ENCODE measurements at places on chromosomes 11 and 22. TPM values are rescaled to one million over a fixed set of nuclear protein-coding genes. Genes with fewer than 3 reads are reported as not detected.

DNA sequence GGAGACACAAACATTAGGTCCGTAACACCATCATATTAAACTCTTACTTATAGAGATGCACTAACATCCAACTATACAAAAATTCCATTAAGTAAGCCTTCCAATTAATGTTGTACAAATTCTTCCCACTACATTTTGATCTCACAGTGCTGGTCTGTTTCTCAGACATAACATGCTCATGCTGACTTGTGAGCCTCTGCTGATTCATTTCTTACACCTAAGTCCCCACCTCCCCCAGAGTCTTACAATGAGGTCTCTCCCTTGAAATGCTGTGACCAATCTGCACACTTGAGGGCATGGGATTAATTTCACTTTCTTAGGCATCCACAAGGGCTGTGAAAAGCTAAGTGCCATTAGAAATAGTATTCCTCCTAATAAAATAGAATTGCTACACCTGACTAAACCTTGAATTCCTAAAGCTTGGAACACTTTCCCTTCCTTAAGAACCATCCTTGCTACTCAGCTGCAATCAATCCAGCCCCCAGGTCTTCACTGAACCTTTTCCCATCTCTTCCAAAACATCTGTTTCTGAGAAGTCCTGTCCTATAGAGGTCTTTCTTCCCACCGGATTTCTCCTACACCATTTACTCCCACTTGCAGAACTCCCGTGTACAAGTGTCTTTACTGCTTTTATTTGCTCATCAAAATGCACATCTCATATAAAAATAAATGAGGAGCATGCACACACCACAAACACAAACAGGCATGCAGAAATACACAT is 2.0 kb downstream of the HBG1 start:
- DNase-seq: no peak

DNA sequence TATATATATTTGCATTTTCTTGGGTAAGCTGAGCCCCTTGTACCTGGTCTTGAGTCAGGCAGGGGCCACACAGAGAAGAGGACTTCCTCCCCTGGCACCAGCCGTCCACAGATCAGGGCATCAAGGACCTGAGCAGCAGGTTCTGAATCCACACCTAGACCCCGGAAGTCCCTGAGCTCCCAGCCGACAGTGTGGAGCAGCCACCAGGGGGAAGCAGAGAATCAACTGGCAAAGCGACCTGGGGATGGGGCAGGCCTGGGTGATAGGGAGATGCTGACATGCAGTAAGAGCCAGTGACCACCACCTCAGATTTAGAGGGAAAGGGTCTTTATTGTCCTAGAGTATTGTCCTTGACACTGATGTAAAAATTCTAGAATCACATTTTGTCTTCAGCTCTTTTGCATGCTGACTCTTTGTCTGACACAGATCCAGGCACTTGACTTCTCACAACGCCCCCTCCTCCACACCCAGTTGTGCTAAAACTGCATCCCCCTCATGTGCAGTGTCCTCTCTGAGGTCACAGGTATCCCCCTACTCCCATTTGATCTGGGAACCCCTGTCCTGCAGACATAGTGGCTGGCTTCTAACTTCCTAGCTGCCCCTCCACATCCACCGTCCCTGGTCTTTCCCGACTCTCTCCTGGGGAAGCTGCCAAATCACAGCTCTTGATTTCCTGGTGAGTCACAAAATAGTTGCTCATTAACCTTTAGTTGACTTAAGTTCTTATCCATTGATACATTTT is 109.3 kb downstream of the GGTLC2 start:
- DNase-seq: peak; percentile 38

DNA sequence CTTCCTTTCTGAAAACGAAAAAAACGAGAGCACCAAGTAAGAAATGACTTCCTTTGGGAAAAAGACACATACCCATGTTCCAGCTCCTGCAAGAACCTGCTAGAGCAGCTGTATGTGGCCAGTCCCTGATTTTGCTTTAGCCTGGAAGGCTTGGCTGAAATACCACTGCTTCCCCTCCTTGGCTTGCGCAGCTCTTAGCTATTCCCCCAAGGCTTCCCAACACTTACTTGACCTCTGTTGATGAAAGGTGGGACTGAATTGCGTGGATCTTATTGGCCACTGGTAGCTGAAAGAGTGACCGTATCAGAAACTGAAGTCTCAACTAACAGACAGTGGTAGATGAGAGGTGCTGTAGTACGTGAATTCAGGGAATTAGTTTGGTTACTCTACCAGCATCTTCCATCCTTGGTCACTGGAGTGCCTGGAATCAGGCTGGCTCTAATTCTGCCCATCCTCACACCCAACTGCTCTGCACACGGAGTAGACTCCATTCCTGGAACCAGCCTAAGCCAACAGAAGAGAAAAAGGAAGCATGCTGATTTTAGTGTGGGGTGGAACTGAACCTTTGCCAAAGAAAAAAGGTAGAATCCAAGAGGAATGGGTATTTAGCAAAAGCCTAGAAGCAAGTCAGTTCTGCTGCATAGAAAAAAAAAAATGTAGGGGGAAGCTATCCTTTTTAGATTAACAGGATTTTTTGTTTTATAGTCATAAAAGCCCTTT is 73.8 kb upstream of the CRTAM start:
- no peak for DNase-seq

OR8D1 gene
- not detected for total RNA-seq

- peak; percentile 99 for DNase-seq
Observed at GRCh38 chr11:5280582-5281102, 10.9 kb upstream of the HBE1 start.

DNA sequence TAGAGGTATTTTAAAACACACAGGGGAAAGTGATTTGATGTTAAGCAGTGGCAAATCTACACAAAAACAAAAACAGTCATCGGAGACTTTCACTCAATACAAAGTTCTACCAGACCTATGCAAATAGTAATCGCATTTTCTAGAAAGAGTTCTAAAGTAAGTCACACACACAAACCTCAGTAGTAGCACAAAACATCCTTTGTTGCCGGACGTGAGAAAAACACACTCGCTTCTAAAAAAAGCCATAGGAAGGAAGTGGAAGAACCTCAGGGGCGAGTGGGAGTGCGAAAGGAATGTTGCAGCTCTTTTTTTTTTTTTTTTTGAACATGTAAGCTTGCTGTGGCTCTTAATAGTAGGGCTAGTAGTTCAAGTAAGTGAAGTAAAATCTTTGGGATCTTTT is 88.9 kb downstream of the MAML2 start:
- DNase-seq: no peak

OR4D5 gene
- not detected for total RNA-seq

DNA sequence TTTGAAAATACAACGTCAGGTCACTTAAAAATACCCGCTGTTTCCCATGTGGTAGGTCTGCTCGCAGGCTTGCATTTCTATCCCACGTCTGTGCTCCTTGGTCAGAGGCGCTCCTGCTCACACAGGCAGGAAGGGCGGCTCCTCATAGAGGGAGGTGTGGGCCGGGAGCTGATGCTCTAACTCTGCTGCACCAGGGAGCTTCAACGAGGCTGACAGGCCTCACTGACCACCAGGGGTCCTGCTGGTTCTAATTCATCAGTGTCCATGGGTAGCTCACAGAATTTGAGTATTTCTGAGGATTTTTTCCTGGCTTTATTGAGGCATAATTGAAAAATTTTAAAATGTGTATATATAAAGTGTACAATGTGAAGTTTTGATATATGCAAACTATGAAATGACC is 68.5 kb downstream of the PIWIL3 start:
- no peak for DNase-seq

GLB1L3 gene
- not detected for total RNA-seq

DNA sequence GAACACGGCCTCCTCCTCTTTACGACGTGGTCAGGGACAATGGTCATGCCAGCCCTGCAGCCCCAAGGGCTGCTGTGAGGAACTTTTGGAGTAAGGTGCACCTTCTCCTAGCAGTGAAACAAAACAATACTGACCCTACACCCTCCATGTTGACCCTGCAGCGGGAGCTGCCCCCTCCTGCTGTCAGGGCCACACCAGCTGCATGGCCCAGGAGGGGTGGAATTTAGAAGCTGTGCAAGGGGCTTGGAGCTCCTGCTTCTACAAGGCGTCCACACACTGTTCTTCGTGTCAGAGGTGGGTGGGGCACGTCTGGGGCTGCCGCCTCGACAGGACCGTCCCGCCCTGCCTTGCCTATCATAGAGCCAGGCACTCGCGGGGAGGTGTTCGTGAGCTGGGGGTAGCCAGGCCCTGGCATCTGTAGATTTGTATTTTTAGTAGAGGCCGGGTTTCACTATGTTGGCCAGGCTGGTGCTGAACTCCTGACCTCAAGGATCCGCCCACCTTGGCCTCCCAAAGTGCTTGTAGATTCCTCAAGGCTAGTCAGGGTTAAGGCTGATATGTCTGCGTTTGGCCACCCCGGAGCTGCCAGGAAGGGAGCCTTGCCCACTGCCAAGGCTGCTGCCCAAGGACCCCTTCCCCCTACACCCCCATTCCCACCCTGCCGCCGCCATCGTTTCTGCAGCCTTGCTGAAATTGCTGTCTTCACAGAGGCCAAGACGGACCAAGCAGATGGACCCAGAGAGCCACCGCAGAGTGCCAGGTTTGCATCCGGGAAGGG is 15.9 kb downstream of the INCENP start:
- DNase-seq: no peak

DNA sequence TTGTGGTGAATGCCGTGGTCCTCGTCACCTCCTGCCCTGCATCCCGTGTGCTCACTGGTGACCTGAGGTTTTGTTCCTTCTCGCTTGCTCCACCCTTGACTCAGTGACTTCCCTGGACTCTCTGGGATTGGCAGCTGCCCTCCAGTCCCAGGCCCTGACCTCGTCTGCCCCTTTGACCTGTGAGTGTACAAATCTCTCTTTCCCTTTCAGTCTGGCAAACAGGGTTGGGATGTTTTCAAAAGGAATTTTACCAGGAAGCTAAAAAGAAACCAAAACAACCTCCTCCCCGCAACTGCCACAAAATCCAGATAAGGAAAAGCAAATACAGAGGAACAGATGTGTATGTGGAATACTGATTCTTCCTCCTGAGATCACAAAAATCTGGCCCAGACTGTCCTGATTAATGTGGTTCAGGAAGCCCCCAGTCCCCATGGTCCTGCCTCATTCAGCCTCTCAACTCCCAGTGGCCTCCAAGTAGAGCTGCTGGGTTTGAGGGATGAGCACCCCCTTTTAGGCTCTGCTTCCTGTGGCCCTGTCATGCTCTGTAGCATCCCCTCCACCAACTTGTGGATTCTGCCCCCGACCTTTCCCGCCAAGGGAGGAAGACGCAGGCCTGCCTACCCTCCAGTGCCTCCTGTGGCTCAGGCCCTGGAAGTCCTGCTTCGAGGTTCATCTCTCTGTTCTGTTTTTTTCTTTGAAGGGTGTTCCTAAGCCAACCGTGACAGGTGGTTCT is 15.2 kb downstream of the ROBO4 start:
- peak; percentile 56 for DNase-seq

MTNR1B gene
- total RNA-seq: not detected

DNA sequence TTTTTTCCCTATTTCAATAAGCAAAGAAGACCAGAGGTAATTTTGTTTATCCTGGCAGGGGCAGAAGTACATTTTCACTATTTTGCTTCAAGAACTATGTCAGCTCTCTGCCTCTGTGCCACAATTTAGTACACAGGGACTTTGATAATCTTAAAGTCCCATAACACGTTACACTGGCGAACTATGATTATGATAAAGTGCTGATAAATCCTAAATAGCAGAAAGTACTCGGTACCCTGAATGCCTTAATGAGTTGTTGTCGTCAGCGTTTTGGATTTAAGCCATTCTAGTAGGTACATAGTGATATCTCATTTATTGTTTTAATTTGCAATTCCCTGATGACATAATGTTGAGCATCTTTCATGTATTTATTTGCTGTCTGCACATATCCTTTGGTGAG is 16.6 kb upstream of the PHOX2A start:
- no peak for DNase-seq

GRCh38 chr11:121153472-121153871 is 52.4 kb downstream of the TECTA start:
- no peak for DNase-seq

GRCh38 chr11:75907906-75908527 is 93.0 kb downstream of the UVRAG start:
- no peak for DNase-seq

GRCh38 chr11:8693555-8693954 is 11.0 kb downstream of the RPL27A start:
- no peak for DNase-seq

FOLR2 gene
- not detected for total RNA-seq

- peak; percentile 73 for DNase-seq
Observed at GRCh38 chr11:59145534-59145933, 2.9 kb downstream of the FAM111A start.

DNA sequence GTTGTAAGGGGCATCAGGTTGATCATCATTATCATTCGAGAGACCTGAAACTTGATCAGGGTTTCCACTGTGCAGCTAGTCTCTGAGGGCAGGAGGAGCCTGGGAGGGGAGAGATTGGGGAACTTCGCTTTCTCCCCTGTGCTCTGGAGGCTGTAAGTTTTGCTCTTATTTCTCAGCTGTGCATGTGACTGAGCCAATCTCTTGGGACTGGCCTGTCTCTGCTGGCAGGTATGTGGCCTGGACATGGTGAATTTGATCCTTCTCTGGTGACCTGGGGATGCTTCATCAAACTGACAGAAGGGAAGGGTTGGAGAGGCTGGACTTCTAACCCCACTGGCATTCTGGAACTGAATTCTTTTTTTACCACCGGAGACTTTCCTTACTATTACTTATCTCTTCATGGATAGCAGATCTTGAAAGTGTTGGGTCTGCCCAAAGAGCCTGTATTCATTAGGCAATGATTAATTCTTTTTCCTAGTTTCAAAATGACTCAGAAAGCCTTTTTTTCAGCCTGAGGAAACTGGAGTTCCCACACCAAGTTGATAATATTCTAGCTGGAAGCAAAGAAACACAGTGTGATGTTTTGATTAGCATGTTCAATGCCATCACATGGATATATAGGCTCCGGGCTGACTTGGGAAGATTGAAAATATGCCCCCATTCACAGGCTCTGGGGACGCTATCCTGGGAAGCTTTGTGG is 36.5 kb downstream of the TSPAN18 start:
- peak; percentile 70 for DNase-seq

GRCh38 chr11:66676931-66677598 is 622 bp downstream of the RBM4B start:
- DNase-seq: peak; percentile 18

DNA sequence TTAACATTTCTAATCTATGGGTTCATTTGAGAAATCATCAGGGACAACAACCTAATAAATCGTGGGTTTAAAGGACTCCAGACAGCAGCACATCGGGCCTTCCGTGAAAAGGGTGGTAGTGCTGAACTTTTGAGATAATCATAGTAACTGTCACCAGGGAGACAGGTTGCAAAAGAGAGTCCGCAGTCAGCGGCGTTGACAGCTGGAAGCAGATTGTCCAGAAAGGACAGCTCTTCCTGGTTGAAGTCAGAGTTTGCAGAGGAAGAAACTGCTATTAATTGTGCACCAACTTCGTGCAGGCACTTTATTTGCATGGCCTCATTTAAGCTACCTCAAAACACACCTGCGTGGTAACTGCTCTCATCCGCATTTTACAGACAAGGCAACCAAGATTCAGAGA is 20.5 kb upstream of the ISX start:
- DNase-seq: no peak

All from fibroblast of the aortic adventitia (primary cell).